ENCODE measurements at places on chromosomes 16 and 17.
A peak's percentile ranks its signal among the peaks of the same experiment; 100 is the strongest.

DNA sequence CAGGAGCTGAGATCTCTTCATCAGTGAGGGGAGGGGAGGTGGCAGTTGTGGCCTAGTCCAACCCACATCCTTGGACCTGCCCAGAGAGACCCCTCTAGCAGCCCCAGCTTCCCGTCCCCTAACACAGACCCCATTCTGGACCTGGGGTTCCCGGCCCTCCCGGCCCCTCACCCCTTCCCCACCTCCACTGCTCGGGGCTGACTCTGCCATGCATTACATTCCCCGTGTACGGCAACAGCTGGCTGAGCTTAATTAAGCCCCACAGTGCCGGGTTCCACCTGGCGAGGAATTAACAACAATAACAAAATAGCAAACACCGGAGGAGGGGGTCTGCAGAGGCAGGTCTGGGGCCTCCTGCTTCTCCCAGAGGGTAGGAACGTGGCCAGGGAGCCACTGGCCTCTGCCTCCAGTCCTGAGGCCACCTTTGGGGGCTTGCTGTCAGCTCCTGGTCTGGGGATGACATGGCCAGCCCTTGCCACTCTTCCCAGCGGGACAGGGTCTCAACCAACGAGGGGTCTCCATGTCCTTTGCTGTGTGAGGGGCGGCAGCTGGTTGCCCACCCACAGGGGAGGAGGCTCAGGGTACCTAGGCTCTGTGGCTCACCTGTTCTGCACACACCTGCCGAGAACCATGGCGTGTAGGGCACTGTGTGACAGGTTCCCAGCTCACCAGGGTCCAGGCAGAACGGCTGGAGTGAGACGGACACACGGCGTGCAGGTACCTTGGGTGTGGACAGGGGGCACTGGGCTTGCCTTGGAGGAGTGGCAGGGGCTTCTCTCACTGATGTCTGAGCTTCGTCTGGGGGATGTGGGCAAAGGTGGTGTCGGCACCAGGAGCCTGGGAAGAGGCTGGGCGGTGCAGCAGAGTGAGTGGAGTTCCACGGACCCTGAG, 46.9 kb upstream of the CBFA2T3 start:
- peak; percentile 52 for DNase-seq

DNA sequence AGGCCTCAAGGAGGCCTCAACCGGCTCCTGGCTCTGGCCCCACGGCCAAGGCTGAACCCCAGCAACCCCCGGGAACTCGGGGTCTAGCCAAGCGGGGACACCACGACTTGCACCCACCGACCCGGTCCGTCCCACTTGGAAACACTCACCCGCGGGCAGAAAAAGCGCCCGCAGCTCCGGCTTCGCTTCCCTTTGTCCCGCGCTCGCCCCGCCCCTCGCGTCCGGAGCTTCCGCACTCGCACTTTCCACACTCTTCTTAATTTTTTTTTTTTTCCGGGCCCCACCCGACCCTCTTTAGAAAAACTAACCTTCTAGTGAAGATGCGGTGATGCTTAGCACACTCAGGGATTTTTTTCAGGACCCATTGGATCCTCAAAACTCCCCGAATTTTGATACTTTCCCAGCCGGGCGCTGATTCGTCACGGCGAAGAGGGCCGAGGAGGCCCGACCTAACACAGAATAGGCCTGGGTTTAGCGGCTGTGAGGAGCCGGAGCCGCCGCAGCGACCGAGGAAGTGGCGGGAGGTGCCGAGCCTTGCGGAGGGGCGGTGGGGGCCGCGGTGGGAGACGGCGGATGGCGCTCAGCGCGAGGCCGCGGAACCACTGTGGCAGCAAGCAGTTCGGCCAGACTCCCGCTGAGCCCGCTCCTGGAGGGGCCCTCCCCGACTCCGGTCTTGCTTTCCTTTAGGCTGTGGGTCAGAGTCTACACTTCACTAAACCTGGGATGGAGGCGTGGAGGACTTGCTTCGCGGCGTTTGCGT, at the start of gene SMARCE1:
SMARCE1 (minus strand) TSS at position 195 of the 760 bp plus-strand sequence. CDS start 2,016 bp downstream, outside the sequence.
- DNase-seq: peak; percentile 88

GRCh38 chr17:8574687-8575086, 55.8 kb downstream of the MYH10 start:
- no peak for DNase-seq

- DNase-seq: no peak
These were observed 118.4 kb downstream of the SNX11 start for GRCh38 chr17:48225725-48226567.

DNA sequence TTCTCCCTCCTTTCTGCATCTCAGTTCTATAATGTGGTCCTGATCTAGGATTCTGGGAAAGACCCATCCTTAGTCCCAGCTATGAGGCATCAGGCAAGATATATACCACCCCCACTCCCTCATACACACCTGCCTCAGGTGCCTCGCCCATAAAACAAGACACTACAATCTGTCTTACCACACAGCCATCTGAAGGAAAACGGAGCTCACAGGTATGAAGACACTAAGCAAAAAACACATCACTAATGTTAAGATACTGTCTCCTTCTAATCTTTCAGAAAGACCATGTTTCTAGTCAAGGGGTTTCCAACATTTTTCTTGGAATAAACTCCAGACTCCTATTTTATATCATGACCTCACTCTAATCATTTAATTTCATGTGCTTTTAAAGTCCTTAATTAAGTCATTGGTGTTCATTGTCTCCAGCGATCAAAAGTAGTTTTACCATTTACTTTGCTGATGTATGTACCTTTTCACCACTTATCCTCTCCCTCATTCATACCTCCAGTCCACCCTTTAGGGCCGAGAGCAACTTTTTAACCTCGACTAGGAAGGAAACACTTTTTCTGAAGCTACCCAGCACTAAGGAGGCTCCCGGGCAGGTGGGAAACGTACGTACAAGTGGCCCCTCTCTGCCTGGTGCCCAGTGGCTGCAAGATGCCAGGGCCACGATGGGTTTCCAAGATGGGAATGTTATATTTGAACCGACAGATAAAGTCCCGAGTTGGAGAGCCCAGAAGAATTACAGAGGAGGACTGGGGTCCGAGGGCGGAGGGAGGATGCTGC, 979 bp downstream of the MAP3K14 start:
- no peak for DNase-seq

GRCh38 chr17:1169221-1169928, 10.4 kb downstream of the ABR start:
- no peak for DNase-seq

GRCh38 chr17:56909742-56910508, 3.9 kb downstream of the TRIM25 start:
- peak; percentile 70 for DNase-seq

DNA sequence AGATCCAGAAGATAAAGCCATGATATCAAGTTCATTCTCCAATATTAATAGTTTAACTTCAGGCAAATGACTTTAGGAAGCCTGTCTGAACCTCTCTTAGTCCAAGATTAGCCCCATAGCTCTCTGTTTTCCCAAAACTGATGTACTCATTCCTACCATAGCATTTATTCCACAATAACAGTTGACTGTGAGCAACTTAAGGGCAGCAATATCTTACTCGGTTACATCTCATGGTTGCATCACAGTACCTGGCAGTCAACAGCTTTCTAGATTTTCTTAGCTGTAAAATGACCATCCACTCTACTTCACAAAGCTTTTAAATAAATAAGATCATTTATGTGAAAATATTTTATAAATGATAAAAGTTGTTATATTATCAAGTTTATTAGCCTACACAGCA, 58.2 kb upstream of the STAC2 start:
- no peak for DNase-seq

- DNase-seq: no peak
These were observed 2.6 kb downstream of the PDF start for GRCh38 chr16:69327585-69328310.

GRCh38 chr16:12057266-12057665, 80.7 kb downstream of the SNX29 start:
- peak; percentile 23 for DNase-seq

DNA sequence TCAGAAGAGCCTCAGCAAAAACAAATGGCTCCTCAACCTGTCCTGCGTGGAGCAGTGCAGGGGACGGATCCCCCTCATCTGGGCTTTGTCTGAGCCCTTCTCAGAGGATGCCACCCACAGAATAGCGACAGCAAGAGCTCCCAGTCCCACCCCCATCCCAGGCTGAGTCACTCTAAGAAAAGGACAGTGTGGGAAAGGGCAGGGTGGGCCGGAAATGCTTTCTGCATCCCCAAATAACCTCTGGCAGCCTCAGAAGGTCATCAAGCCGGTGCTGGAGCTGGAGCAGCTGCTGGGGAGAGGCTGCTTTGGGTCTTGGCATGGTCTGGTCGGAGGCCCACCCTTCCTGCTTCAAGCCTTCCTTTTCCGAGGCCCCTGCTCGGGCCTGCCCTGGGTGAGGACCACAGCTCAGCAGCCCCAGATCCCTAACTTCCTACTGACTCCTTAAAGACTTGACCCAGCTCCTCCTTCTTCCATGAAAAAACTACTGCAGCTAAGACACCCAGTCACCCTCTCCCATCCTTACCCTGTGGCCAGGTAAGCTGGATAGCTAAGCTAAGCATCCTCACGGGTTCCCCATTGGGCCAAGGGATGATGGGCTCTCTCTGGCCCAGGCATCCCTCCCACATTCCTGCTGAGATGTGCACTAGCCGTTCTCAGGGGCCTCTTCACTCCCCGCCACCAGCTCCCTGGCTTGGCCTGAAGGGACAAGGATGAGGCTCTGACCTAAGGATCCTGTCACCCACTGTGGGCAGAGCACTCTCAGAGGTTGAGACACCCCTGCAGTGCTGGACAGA, 8.7 kb downstream of the SLC12A4 start:
- DNase-seq: no peak

DNA sequence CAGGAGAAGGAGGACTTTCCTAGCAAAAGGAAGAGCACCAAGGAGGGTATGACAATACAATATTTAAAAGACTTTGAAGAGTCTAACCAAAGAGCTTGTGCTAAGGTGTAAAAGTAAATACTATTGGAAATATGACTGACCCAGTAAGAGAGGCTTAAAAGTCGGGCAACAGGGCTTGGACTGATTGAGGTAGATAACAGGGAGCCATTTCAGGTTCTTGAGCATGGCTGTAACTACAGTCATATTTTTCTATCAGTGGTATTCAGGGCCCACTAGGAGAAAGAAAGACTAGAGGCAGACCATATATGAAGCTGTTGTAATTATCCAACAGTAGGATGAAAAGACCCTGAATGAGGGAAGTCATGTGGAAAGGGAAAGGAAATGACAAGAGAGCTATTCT, 62.3 kb downstream of the SMURF2 start:
- no peak for DNase-seq

- DNase-seq: peak; percentile 68
These were observed 641 bp downstream of the SBK1 start for GRCh38 chr16:28292731-28293600.

GRCh38 chr16:83653785-83654184, 154.0 kb upstream of the HSBP1 start:
- no peak for DNase-seq

DNA sequence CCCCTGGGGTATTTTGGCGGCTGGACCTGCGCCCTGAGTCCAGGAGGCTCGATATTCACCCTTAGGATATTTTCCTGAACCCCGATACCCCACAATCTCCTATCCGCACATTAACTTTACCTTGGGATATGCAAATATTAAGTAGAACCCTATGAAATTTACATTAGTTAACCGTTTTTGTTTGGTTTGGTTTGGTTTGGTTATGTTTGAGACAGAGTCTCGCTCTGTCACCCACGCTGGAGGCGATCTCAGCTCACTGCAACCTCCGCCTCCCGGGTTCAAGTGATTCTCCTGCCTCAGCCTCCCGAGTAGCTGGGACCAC, 9.3 kb upstream of the NAGS start:
- DNase-seq: no peak

DNA sequence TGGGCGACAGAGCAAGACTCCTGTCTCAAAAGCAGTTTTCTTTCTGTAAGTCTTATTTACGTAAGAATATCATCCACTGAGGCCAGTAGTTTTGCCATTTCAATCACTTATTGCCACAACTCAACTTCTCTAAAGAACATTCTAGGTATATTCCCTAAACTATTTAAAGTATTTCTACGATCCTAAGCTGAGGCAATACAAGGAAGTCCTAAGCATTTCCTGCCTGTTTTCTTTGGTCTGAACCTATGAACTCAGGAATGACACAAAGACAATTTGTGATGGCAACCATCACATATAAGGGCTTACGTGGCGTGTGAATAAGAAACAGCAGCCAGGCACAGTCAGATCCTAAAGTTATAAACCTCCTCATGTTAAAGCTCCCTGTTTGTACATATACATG, 14.2 kb downstream of the USP36 start:
- no peak for DNase-seq

DNA sequence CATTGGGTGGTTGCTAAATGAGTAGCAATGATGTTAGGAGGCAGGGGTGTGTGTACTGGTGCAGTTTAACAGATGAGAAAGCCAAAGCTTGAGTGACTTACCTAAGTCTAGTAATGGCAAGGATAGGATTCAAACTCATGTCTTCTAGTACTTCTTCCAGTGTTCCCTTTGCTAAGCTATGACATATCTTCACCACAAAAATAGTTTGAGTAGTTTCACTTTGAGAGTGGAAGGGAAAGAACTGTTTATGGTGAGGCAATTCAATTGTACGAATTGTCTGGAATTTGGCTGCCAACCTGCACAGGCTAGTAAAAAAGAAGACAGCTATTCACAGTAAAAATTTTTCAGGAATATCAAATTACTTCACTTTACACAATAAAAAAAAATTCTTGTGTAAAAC, 138.0 kb downstream of the NLK start:
- no peak for DNase-seq

DNA sequence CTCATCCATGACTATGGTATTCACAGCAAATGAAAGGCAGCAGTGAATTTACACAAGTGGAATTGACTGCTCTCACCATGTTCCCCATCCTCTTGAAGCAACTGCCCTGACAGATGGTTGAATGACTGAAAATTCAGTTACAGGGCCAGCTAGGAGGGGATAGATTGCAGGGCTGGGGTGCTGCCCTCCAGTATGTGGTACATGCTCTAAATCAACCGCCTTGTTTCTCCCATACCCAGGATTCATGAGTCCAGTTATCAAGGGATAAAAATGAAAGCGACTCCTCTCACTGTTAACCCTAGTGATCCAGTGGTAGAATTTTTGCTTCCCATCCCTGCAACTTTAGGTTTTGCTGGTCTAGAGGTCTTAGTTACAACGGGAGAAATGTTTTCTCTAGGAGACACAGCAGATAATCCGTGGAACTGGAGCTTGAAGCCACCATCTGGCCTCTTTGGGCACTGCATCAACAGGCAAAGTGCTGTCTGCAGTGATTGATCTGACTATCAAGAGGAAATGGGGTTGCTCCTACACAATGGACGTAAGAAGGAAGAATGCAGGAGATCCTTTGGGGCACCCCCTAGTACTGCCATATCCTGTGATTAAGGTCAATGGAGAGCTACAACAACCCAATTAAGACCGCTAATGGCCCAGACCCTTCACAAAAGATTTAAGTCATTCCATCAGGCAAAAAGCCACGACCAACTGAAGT, 32.0 kb downstream of the SCPEP1 start:
- no peak for DNase-seq

- no peak for DNase-seq
These were observed 32.5 kb downstream of the BAIAP2 start for GRCh38 chr17:81067391-81067811.

- peak; percentile 83 for DNase-seq
These were observed 25.7 kb downstream of the CIBAR2 start for GRCh38 chr16:85086347-85087291.

DNA sequence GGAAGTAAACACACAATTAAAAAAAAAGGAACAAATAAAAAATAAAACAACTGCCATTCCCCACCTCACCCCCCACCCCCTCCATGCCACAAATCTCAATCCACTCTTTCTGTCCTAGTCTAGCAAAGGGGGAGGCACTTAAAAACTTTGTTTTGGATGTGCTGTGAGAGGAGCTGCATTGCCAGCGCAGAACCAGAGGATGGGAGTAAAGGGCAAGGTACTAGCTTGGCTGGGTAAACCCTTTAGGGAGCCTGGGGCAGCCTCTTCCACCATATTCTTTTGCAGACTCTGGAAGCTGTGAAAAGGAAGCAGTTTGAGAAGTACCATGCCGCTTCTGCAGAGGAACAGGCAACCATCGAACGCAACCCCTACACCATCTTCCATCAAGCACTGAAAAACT, 1.4 kb downstream of the MRPS7 start:
- no peak for DNase-seq
